Adrenal gland (tissue), 19 donors: ENCODE measurements at places on chromosomes 4 and X. TPM values are rescaled to one million over a fixed set of nuclear protein-coding genes. Genes with fewer than 3 reads are reported as not detected.
A peak's percentile ranks its signal among the peaks of the same experiment; 100 is the strongest.

PCDH19 gene
- 0.23 TPM for total RNA-seq

FABP2 gene
- total RNA-seq: not detected

RTL9 gene
- 0.06 TPM for total RNA-seq

PDLIM3 gene
- 5.7 TPM for total RNA-seq

DNA sequence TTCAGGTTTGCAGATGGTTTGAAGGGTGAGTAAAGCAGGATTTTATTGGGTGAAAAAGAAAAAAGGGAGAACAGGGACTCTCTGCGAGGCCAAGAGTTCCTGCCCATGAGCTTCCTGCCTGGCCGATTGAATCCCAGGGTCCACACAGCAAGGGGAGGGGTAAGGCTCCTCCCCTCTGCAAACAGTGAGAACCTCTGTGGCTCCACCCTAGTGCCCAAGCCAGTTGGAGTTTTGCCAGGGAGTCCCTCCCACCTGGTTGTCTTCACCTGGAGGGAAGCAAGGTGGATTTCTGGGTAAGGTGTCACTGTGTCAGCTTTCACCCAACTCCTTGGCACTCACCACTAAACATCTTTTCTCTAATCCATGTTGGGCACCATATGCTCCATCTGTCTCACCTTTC lies 70.9 kb downstream of the PDHA2 start:
- no peaks in the 10 kb centered on the region for H3K4me1 ChIP-seq
- no peaks in the 10 kb centered on the region for H3K36me3 ChIP-seq
- DNase-seq: no peak
- H3K27ac ChIP-seq: no peak overlapping the region

- no peak for DNase-seq
- no peaks in the 10 kb centered on the region for H3K4me1 ChIP-seq
Measured at GRCh38 chr4:102633100-102633499, 127.7 kb downstream of the MANBA start.

DNA sequence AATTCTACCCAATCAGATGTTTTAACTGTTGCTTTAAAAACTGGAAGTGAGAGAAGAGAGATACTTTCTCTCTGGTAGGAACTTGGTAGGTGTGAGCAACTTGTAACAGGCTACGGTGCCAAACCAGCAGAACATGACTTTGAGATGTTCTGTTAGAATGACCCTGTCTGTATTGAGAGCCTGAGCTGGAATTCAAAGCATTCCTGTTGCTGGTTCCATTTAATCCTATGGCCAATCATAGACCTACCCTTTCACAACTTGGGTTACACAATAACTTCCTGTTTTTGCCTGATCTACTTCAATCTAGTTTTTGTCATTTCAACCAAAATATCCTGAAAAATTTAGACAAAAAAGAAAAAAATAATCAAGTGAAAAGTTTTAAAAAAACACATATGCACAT lies 1.7 kb upstream of the PRRG1 start:
- H3K4me3 ChIP-seq: no peak overlapping the region
- no peaks in the 10 kb centered on the region for H3K36me3 ChIP-seq
- no peak for DNase-seq
- H3K4me1 ChIP-seq: no peaks in the 10 kb centered on the region

DNA sequence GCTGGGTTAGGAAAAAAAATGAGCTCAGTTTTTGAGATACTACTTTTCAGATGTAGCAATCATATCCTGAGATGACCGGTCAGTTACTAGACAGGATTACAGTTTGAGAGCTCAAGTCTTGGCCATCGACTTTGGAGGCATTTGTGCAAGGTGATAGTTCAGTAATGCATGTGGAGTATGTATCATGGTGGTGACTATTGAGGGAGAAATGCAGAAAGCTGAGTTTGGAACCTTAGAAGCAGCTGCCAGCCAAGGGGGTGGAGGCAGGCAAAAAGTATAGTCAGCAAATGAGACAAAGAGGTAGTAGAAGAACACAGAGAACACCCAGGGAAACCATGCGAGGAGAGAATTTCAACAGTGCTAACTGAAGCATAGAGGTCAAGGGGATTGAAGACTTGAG lies 48.7 kb upstream of the SLC4A4 start:
- no peak overlapping the region for H3K4me3 ChIP-seq
- no peak overlapping the region for H3K27ac ChIP-seq
- no peaks in the 10 kb centered on the region for H3K27me3 ChIP-seq
- no peak for DNase-seq
- H3K36me3 ChIP-seq: no peaks in the 10 kb centered on the region

DNA sequence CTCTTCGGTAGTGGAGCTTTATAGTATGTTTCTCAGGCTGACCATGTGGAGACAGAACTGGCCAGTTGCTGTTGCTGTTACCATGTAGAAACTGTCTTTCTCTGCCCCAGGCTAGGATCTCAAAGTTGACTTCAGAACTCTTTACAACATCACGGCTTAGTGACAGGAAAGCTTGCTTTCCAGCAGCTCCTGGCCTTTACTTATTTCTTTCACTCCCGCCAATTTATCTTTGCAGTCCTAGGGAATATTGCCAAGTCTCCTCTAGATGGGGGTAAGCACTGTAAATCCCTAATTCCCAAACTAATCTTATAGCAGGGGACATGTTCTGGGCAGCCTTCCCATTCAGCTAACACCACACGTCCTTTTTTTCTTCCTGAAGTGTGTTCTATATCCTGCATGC lies 631.6 kb downstream of the SPRY1 start:
- no peak overlapping the region for H3K4me3 ChIP-seq
- H3K27me3 ChIP-seq: no peaks in the 10 kb centered on the region
- peak overlapping the region; percentile 2 for H3K27ac ChIP-seq
- no peak for DNase-seq
- H3K4me1 ChIP-seq: no peaks in the 10 kb centered on the region

DNA sequence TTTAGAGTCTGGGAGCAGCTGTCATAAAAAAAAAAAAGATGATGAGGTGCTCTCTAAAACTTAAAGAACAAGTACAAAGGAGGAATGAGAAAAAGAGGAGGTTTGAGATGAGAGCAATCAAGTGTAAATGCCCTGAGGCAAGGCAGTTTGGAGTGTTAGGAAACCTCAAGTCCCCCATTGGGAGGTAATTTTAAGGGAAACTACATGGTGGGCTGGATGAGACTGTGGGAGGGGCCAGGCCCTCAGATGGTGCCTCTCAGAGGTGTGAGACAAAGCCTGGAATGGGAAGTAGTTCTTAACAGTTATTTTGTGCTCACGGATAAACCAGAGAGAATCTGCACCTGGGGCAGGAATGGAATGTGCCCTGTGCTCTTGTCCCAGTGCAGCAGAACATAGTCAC lies 1.9 kb upstream of the MAGEB3 start:
- no peaks in the 10 kb centered on the region for H3K27me3 ChIP-seq
- H3K27ac ChIP-seq: no peak overlapping the region
- no peaks in the 10 kb centered on the region for H3K36me3 ChIP-seq

DNA sequence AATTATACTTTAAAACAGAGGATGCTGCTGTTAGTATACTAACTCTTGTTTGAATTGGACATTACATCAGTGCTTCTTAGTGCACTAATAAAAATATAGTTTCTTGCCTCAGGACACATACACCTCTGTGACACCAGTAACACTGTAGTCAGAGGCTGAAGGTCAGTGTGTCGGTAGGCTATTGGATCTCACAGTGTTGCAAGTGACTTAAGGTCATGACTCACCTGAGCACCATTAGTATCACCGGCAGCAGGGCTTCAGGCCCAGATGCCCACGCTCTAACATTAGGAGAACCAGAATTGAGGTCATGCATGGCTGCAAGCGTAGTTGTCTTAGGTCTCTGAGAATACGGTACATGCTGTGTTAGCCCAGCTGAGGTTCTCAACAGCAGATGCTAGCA lies 15.2 kb downstream of the ETDC start:
- no peaks in the 10 kb centered on the region for H3K36me3 ChIP-seq
- H3K4me1 ChIP-seq: no peaks in the 10 kb centered on the region
- no peak overlapping the region for H3K4me3 ChIP-seq
- no peaks in the 10 kb centered on the region for H3K27me3 ChIP-seq
- no peak for DNase-seq

- no peaks in the 10 kb centered on the region for H3K36me3 ChIP-seq
- no peak overlapping the region for H3K4me3 ChIP-seq
- H3K4me1 ChIP-seq: peaks cover 6% of the 10 kb centered on the region
- H3K27me3 ChIP-seq: peaks cover 25% of the 10 kb centered on the region
- no peak for DNase-seq
Measured at GRCh38 chr4:6200922-6201362, 593 bp upstream of the JAKMIP1 start.

- no peak overlapping the region for H3K4me3 ChIP-seq
- H3K36me3 ChIP-seq: no peaks in the 10 kb centered on the region
- no peak overlapping the region for H3K27ac ChIP-seq
- peak; percentile 75 for DNase-seq
- H3K27me3 ChIP-seq: peaks cover 4% of the 10 kb centered on the region
Measured at GRCh38 chr4:182938205-182938645, 21.0 kb upstream of the DCTD start.

DNA sequence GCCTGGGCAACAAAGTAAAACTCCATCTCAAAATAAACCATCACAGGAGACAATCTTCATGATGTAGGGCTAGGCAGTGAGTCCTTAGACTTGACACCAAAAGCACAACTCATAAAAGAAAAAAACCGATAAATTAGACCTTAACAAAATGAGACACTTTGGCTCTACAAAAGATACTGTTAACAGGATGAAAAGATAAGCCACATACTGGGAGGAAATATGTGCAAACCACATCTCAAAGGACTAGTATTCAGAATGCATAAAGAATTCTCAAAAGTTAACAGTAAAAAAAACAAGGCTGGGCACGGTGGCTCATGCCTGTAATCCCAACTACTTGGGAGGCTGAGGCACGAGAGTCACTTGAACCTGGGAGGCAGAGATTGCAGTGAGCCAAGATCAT lies 13.2 kb downstream of the EFHC2 start:
- DNase-seq: no peak
- H3K4me3 ChIP-seq: no peak overlapping the region

DNA sequence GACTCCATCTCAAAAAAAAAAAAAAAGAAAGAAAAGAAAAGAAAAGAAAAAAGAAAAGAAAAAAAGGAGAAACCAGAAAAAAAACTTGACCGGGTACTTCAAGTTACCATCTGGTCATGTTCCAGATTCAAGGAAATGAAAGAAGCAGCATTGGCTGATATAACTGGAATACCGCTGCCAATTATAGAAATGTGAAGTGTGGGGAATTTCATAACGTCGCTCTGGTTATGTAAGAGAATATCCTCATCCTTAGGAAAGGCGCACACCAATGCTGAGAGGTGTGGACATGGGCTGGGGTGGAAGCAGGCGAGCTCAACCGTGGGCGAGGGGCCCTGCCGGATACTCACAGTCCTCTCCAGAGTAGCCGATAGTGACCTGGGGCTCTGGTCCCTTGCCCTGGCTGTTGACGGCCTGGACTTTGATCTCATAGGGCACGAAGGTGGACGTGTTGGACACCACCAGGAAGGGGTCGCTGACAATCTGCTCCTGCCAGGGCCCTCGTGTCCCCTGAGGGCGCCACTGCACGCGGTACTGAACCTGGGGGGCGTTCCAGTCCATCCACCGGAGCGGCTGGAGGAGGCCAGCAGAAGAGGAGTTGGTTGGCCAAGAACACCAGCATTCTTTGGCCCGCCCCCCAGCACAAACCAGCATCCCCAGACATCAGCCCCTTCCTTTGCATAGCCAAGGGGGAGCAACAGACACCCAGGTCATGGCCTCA lies 19.5 kb downstream of the L1CAM start:
- no peak for DNase-seq
- no peaks in the 10 kb centered on the region for H3K36me3 ChIP-seq
- no peak overlapping the region for H3K4me3 ChIP-seq
- H3K27ac ChIP-seq: no peak overlapping the region
- H3K27me3 ChIP-seq: peaks cover 31% of the 10 kb centered on the region
